Stimulated activated CD4-positive, alpha-beta T cell treated with anti-CD3 and anti-CD28 coated beads, Interleukin-15, amount 100 ng/mL, for 1 hour (primary cell): ENCODE measurements at places on chromosomes 2 and 18.

GRCh38 chr2:28982381-28982950 lies 1.4 kb downstream of the TOGARAM2 start:
- no peak for DNase-seq

DNA sequence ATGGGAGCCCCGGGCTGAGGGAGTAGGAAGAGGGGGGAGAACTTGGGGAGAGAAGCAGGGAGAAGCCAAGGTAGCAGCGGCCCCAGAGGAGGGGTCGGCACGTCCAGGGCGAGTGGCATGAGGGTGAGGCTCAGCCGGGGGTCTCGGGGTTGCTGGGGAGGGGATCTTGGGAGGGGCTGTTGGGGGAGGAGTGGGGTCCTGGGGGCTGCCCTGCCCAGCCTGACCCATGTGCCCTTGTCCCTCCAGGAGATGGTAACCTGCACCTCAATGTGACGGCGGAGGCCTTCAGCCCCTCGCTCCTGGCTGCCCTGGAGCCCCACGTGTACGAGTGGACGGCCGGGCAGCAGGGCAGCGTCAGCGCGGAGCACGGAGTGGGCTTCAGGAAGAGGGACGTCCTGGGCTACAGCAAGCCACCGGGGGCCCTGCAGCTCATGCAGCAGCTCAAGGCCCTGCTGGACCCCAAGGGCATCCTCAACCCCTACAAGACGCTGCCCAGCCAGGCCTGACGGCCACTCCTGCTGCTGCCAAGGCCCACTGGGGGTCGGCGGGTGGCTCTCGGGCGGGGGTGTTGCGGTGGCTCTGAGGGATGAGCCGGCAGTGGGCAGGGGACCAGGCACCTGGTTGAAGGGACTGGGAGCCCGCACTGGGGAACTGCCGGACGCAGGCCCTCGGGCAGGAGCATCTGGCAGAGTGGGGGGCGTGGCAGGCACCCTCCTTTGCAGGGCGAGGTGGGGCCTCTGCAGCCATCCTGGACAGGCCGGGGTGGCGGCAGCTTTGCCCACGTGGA lies 9.0 kb upstream of the GAL3ST2 start:
- DNase-seq, result no peak

- DNase-seq, result no peak
Observed at GRCh38 chr2:33250417-33251029, 225.9 kb upstream of the RASGRP3 start.

DNA sequence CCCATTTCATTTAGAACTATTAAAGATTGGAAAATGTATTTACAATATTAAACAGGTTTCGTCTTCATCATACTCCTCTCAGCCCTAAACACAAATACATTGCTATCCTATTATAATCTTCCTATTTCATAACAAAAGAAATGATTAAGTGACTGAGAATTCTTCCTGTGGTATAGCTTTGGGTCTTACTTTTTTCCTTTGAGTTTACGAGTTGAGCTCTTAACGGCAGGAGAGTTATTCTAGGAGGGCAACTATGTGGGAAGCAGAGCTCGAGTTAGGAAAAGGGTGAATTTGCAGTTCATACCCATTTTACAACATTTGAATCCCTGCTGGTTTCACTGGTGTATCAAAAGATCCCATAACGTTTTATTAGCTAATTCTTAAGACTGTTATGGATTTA lies 105.0 kb downstream of the FIGN start:
- no peak for DNase-seq

- no peak for DNase-seq
Observed at GRCh38 chr2:119248751-119249150, 25.1 kb downstream of the STEAP3 start.

- DNase-seq, result no peak
Observed at GRCh38 chr2:216315802-216316603, 56.3 kb downstream of the MARCHF4 start.

GRCh38 chr2:178482437-178482836 lies 2.2 kb downstream of the PLEKHA3 start:
- no peak for DNase-seq

DNA sequence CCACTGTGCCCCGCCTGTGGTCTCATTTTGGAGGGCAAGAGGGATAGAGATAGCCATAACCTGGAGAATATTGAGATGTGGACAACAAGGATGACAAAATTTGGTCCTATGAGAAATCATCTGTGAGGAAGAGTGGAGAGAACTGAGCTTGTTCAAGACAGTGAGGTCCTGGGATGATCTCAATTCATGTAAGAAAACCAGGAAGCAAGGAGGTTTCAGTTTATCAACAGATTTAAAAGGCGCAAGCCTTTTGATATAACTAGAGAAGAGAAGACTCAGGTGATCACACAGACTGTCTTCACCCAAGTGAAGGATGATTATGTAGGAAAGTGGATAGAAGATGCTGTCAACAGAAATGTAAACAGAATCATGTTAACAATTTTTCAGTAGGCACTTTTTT lies 39.1 kb downstream of the PCBP1 start:
- no peak for DNase-seq

DNA sequence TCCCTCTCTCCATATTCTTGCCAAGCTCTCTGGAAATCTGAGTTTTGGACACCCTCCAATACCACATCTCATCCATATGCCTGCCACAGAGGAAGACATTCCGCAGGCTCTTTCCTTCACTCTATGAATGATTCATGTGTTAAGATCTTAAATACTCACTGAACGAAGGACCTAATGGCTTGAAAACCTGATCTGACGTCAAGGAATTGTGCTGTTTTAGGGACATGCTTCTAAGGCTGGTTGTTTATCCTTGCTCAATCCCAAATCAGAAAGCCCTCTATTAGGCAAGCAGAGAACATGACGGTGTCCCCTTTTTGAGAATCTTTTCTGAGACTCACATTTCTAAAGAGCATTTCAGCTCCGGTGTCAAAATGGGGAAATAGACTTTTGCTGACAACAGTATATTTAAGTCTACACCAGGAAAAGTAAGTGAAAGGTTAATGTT lies 83.7 kb upstream of the GALNT5 start:
- DNase-seq, result no peak
